ENCODE measurements at places on chromosomes 4 and X.

- peak; percentile 43 for DNase-seq
Observed at GRCh38 chrX:28586286-28586685, 960 bp upstream of the IL1RAPL1 start.

- no peak for DNase-seq
Observed at GRCh38 chrX:10798041-10798440, 177.7 kb upstream of the MID1 start.

DNA sequence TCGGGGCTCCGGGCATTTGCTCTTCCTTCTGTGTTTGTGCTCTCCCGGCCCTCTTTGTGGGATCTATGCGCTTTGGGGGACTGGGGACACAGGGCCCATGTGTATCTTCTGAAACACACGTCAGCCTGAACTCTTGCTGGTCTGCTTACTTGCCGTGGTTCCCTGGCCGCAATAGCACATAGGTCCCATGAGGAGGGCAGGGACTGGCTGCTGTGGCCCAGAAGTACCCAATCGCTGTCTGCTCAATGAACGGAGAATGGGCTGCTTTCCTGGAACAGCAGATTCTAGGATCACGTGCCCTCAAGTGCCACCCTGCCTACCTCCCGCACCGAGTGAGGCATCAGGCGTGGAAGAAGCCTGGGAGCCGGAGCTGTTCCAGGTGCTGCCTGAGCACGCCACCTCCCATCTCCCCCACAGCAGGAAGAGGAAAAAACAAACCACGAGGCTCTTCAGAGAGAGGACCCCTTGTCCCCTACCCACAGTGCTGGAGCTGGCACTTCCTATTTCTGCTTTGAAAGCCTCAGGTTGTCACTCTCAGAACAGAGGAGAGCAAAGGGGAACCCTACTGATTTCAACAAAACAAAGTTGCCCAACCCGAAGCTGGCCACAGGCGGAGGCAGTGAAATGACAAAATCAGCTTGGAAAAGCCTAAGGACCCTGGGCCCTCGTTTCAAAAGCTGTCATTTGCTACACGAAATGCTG, 3.8 kb downstream of the G6PD start:
- DNase-seq = no peak

DNA sequence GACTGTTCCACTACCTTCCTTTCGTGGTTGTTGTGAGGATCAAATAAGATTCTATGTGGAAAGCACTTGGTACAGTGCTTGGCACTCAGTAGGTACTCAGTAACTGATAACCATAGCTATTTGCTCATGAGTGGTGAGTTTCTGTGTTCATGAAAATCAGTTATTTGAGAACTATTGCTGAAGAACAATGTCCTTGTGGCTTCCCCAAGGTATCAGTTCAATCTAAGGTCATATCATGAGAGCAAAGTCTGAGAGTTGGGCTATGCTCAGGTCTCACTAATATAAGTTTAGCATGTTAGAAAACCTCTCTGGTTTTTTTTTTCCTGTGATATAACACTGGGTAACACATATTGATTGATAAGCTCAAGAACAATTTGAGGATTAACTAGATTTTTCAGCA, 147.8 kb downstream of the GRIA3 start:
- no peak for DNase-seq

GRCh38 chr4:108611365-108611764, 9.0 kb upstream of the RPL34 start:
- DNase-seq = no peak
